ENCODE measurements at places on chromosomes 3 and 15. TPM values are rescaled to one million over a fixed set of nuclear protein-coding genes. Genes with fewer than 3 reads are reported as not detected.
A peak's percentile ranks its signal among the peaks of the same experiment; 100 is the strongest.

- peak; percentile 64 for DNase-seq
- H3K4me1 ChIP-seq = peaks cover 10% of the 10 kb centered on the region
- H3K36me3 ChIP-seq = no peaks in the 10 kb centered on the region
- H3K27me3 ChIP-seq = no peaks in the 10 kb centered on the region
- H3K4me3 ChIP-seq = no peak overlapping the region
- no peak overlapping the region for H3K27ac ChIP-seq
Observed at GRCh38 chr3:172622916-172623700, 87.8 kb downstream of the NCEH1 start.

GRCh38 chr3:79534727-79535126, 233.1 kb downstream of the ROBO1 start:
- H3K27me3 ChIP-seq = no peaks in the 10 kb centered on the region
- DNase-seq = no peak
- no peaks in the 10 kb centered on the region for H3K4me1 ChIP-seq
- no peaks in the 10 kb centered on the region for H3K36me3 ChIP-seq
- H3K4me3 ChIP-seq = no peak overlapping the region
- H3K27ac ChIP-seq = no peak overlapping the region

DNA sequence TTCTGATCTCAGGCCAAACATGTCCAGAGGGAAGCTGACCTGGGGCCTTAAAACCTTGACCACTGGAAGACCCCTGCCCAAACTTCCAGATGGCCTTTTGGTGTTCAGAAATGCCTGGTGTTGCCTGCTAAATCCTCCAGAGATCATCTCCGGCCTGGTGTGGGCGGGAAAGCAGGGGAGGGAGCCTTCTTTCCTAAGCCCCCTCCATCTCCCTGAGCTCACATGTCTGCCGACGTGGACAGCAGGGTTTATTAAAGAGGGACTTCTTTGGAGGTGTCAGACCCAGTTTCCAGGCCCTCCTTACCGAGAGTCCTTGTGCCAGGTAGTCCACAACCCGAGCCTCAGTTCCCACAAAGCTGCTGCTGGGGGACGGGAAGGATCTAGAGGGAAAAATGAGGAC, 55.9 kb upstream of the SLC6A1 start:
- no peak for DNase-seq
- no peaks in the 10 kb centered on the region for H3K36me3 ChIP-seq
- H3K27me3 ChIP-seq = no peaks in the 10 kb centered on the region
- no peak overlapping the region for H3K4me3 ChIP-seq

DNA sequence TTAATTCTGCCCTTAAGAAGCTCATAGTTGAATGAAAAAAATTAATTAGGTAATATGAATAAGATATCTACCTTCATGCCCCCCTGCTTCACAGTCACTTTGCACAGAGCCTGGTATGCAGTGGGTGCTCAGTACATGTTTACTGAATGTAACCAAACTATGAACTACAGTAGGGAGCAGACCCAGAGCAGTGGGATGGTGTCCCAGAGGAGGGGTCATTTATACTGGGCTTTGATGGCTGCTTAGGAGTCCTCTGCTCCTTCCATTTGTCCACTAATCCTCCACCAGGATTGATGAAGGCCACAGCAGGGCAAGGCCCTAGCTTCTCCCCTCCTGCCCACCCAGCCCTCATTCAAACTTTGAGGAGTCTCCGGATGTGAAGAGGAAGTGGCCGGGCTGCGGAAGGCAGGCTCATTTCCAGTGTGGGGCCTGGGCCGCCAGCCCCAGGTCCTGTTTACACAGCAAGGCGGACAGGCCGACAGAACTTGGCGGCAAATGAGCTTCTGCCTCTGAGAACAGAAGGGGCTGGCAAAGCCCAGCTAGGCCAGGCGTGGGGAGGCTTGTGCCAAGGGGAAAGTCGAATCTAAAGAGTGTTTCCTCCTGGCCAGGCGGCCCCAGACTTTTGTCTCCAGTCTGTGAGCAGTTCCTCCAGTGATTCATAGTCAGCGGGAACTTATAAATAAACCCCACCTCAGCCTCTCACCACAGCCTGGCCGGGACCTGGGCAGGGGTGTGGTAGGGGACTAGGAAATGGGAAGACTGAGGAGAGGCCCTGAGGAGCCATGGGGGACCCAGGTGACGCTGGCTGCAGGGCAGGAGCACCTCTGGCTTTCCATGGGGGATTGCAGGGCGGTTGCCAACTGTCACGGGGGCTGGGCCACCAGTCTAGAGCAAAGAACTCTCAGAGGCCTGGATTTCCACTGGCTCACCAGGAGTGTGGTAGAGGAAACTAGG, 51.6 kb upstream of the LCTL start:
- DNase-seq = no peak
- H3K4me3 ChIP-seq = no peak overlapping the region
- H3K36me3 ChIP-seq = no peaks in the 10 kb centered on the region
- H3K27ac ChIP-seq = no peak overlapping the region

GRCh38 chr3:157865352-157866000, 240.7 kb downstream of the SHOX2 start:
- H3K4me3 ChIP-seq = no peak overlapping the region
- H3K4me1 ChIP-seq = no peaks in the 10 kb centered on the region
- peak; percentile 73 for DNase-seq
- H3K36me3 ChIP-seq = no peaks in the 10 kb centered on the region
- H3K27me3 ChIP-seq = no peaks in the 10 kb centered on the region

DNA sequence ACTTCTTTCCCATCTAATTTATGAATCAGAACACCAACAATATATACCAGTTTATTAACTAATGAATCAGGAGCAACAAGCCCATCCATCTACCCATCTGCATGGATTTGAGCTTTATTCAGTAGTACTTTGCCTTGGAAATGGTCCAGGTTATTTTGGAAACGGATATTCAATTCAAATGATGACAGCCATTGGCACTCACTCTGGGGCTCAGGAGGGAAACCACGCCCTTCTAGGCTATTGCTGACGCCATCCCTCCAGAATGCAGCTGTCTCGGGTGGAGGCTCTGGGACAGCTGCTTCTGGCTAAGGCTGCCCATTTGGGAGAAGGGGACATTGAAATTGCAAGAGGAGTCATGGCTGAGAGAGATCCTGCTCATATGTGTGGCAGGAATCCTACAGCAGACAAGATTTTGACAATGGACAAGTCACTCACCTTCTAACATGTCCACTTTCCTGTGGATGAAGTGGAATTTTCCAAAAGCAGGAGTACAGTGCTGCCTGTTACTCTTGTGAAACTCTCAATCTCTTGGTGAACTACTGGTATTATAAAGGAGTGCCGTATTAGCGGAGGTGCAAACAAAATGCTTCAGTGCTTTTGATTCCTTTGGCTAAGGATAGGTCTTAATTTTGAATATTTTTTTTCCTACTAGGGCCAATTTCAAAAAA, 29.3 kb upstream of the TRAK1 start:
- no peak for DNase-seq
- H3K27me3 ChIP-seq = no peaks in the 10 kb centered on the region
- peaks cover 11% of the 10 kb centered on the region for H3K4me1 ChIP-seq
- no peak overlapping the region for H3K4me3 ChIP-seq
- no peak overlapping the region for H3K27ac ChIP-seq

DNA sequence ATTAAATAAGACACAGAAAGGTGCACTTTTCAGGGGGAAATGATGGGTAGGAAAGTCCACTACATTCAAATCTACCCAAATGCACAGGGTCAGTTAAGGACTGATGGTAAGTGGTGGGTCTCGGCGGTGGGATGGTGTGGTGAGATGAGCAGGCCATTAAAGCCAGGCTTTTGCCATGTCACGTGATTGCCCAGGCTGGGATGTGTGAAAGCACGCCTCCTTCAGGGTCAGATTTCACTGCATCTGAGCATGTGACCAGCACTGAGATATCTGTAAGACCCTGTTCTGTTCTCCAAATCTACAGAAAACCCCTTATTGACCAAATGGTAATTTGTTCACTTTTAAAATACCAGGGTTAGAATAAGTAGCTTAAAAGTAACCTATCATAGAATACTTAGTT, 301.5 kb downstream of the MEX3B start:
- H3K4me3 ChIP-seq = no peak overlapping the region
- no peaks in the 10 kb centered on the region for H3K27me3 ChIP-seq
- H3K36me3 ChIP-seq = no peaks in the 10 kb centered on the region
- no peak overlapping the region for H3K27ac ChIP-seq
- no peak for DNase-seq
- H3K4me1 ChIP-seq = no peaks in the 10 kb centered on the region

DNA sequence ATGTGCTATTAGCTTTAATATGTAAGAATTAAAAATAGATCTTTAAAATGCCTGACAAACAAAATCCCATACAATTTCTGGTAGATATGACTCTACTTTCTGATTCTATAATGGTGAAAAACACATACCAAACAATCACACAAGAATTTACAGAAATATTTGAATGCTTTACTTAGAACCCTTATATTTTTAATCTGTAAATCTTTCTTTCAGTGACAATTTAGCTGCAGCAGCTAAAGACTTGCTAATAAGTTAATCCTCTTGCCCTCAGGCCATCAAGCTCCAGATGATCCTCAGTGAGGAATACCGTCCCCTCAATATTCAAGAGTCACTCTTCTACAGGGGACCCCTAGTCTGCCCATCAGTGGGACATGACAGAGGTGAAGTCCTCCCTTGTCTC, 55.6 kb downstream of the C3orf80 start:
- no peaks in the 10 kb centered on the region for H3K27me3 ChIP-seq
- DNase-seq = no peak
- no peak overlapping the region for H3K4me3 ChIP-seq
- H3K4me1 ChIP-seq = no peaks in the 10 kb centered on the region

GRCh38 chr3:44969154-44969827, 6.7 kb downstream of the ZDHHC3 start:
- no peak for DNase-seq
- no peaks in the 10 kb centered on the region for H3K27me3 ChIP-seq
- no peaks in the 10 kb centered on the region for H3K36me3 ChIP-seq
- H3K27ac ChIP-seq = peak overlapping the region; percentile 29
- H3K4me3 ChIP-seq = no peak overlapping the region
- H3K4me1 ChIP-seq = peaks cover 63% of the 10 kb centered on the region

The RAP2B gene
- 10.4 TPM for total RNA-seq

The MUSTN1 gene
- 2.8 TPM for total RNA-seq

The CELSR3 gene
- 8.1 TPM for total RNA-seq

All from activated CD4-positive, alpha-beta T cell treated with anti-CD3 and anti-CD28 coated beads for 36 hours (primary cell).